Stimulated activated CD8-positive, alpha-beta memory T cell treated with anti-CD3 and anti-CD28 coated beads, Interleukin-7, amount 100 ng/mL, for 4 hours (primary cell): ENCODE measurements at places on chromosomes 13 and 19.

DNA sequence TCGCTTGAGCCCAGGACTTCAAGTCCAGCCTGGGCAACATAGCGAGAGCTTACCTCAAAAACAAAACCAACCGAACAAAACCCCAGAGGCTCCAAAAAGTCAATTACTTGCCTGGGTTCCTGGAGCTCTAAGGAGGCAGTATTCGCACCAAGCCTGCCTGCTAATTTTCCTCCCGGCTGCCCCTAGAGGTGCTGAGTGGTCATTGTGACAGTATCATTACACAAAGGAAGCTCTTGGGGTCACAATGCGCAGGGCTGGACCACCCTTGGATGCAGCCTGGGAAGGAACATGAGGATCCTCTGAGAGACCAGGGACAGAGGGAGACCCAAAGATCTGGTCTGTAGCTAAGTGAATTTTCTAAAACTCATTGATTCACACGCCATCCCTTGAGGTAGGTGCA is 8.5 kb upstream of the PEX11G start:
- no peak for DNase-seq

DNA sequence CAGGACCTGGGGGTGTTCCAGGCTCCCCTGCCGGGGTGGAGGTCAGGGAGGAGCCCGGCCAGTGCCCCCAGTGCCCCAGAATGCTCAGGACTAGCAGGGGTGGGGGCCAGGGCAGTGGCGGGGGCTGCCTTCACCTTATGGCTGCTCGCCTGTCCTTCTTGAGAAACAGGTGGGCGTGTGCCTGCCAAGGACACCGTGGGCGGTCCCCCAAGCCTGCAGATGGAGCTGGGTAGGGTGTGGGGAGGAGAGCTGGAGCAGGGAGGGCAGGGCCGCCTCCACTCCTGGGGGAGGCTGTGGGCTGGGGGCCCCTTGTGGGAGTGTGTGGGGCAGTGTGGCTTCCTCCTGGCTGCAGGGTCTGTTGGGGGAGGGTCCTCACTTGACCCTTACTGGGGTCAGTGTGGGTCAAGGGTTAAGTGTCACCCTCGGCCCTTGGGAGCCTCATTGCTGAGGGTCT is 160.1 kb downstream of the KDM4B start:
- no peak for DNase-seq

DNA sequence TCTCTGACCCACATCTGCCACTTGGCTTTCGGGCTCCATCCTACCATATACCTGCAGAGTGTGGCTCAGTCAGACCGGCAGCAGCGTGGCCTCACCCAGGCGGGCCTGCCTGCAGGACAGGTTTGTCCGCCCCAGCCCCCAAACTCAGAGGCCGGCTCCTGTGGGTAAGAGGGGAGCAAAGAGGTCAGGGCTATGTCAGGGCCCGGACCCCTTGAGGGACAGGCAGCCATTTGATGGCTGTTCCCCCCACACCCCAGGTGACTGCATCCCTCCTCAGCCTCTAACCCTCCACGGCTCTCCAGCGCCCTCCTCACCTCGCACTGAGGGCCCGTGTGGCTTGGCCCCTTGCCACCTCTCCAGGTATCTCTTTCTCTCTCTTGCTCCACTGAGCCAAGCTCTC is 12.3 kb upstream of the ZBTB32 start:
- no peak for DNase-seq

DNA sequence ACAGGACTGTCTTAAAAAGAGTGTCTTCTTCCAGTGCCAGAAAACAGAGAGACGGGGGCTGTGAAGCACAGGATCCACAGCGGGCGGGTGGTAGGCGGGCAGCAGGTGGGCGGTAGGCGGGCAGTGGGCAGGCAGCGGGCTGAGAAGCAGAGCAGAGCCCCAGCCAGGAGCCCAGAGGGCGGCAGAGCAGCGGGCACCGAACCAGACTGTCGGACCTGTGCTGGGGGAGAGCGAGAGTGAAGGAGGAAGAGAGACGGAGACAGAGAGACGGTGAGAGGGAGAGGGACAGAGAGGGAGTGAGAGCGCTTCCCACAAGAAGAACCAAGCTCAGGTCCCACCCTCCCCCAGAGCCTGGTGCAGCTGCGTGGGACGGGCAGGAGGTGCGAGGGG is 30.3 kb downstream of the RASA3 start:
- DNase-seq: no peak

DNA sequence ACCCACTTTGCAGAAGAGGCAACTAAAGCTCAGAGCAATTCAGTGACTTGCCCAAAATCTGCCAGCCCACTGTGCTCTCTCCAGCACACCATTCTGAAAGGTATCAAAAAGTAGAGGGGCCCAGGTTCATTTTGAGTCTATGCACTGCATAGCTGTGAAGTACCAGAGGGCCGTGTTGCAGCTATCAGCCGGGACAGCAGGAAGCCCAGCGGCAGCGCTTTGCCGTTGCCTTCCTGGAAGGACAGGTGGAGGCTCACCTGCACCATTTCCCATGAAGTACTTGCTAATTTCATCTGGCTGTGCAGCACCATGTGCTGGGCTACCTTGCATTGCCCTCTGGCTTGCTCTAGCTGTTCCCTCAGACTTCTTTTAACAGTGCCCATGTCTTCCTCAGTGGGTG is 2.7 kb upstream of the SERPINE3 start:
- DNase-seq: no peak

DNA sequence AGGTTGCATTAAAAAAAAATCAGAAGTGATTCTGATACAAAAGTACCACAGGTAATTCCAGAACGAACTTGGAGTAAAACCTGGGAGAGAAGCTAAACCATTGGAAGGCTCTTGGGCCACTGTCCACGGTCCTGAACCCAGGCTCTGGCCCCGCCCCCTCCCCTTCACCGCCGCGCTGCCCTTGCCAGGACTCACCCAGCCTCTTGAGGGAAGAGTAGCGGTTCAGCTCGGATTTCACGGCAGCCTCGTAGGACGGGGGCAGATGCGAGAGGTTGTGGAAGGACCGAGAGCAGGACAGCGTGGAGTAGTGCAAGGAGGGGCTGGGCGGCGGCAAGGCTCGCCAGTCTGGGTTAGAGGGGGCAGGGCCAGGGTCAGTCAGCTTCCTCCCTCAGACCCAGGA is 5.7 kb downstream of the SHISA7 start:
- no peak for DNase-seq

DNA sequence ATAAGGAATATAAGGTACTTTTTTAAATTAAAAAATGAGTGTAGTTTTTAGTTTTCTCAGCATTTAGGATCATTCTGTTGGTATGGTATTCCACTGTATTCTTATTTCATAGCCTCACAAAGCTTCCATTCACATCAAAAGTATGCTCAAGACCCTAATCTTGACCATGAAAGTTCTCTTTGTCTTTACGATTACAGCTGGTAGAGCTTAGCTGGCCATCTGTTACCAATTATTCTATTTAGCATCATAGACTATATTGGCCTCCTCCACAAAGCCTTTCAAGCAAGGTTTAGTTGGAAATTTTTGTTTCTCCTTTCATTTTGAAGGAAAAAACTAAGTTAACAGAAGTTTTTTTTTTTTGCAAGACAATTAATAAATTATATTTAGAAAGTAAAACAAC is 245.1 kb downstream of the KCTD12 start:
- DNase-seq: no peak

DNA sequence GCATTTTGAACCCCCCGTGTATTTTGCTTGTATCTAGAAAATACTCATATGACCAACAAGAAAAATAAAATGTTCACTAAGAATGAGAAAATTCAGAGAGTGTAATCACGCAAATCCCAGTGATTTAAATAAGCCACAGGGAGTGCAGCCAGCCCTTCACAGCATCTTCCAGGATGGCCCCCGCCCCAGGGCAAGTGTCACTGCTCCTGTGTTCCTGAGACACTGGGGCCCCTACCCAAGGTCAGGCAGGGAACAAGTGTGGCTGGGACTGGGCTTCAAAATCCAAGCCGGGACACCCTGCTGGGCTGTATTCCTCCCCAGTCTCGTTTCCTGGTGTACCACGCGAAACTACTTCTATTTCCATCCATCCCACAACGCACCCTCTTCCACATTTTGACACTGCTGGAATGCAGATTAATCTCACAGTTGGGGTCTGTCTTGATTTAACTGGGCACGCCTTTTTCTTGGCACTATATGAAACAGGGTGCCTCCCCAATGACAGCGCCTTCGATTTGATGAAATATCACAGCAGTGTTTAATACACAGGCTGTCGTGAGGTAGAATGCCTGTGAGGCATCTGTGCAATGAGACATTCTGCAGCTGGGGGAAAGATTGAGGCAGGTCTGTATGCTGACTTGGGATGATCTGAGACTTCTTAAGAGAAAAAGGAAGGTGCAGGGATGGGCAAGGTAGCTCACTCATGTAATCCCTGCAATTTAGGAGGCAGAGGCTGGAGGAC is 18.3 kb upstream of the CCNP start:
- no peak for DNase-seq

- DNase-seq: no peak
Measured at GRCh38 chr19:15289673-15290072, 42.7 kb downstream of the BRD4 start.

- DNase-seq: no peak
Measured at GRCh38 chr19:16938211-16938610, 49.4 kb downstream of the F2RL3 start.

DNA sequence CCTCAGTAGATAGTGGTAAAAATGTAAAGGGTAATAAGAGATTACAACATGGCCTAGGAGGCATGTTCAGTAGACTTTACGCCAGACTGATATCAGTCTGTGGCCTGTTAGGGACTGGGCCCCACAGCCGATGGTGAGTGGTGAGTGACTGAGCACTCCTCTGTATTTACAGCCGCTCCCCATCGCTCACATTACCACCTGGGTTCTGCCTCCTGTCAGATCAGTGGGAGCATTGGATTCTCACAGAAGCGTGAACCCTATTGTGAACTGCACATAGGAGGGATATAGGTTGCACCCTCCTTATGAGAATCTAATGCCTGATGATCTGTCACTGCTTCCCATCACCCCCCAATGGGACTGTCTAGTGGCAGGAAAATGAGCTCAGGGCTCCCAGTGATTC is 17.9 kb downstream of the NLRP11 start:
- DNase-seq: no peak
